Left ventricle myocardium superior (tissue), 1 donor: ENCODE measurements at places on chromosomes 4 and X.

DNA sequence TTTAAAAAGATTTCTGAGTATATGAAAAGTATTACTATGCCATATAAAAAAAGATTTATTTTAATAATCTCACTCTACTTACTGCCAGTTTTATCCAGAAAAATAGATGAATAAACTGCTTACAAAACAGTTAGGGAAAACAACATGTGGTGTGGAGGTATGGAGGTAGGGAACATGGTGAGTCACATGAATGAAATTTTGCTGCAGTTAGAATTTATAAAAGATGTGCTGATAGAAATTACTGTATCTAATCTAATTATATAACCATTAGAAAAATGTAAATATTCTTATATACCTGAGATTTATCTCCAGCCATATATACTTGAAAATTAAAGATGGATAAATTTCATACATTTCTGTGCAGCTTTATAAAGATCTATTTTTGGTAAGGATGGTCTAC, 184.0 kb upstream of the ANK2 start:
- no peak for DNase-seq

DNA sequence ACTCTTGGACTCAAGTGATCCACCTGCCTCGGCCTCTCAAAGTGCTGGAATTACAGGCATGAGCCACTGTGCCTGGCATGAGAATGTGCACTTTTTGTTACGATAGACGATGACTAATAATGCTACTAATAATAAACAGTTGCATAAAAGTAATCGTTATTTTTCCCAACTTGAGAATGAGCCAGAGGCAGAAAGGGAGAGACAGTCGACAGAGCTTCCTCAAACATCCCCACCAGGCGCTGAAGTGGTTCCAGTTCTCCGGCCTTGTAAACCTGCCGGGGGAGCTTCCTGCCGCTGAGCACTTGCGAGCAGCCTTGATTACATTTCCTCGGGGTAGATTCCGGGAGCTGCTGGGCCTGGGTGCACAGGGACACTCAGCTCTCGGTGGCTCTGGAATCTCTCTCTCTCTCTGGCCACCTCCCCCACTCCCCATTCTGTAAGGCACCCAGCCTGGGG, 8.9 kb upstream of the HTRA3 start:
- DNase-seq, result no peak

- DNase-seq, result no peak
Observed at GRCh38 chrX:115362334-115363095, 73.0 kb downstream of the LUZP4 start.

- no peak for DNase-seq
Observed at GRCh38 chr4:54146139-54146538, 46.2 kb downstream of the GSX2 start.

GRCh38 chrX:22399437-22400192, 126.9 kb downstream of the CBLL2 start:
- DNase-seq, result no peak

- no peak for DNase-seq
Observed at GRCh38 chrX:22041907-22042530, 9.9 kb downstream of the PHEX start.

- no peak for DNase-seq
Observed at GRCh38 chr4:150212927-150213326, 134.7 kb downstream of the DCLK2 start.

- DNase-seq, result no peak
Observed at GRCh38 chrX:108473979-108474378, 34.3 kb downstream of the COL4A5 start.

GRCh38 chrX:72201836-72202536, 20.4 kb downstream of the PIN4 start:
- no peak for DNase-seq

GRCh38 chr4:186137196-186137794, 32.8 kb downstream of the FAM149A start:
- DNase-seq, result no peak

- DNase-seq, result no peak
Observed at GRCh38 chrX:45011597-45011996, 138.6 kb downstream of the KDM6A start.

DNA sequence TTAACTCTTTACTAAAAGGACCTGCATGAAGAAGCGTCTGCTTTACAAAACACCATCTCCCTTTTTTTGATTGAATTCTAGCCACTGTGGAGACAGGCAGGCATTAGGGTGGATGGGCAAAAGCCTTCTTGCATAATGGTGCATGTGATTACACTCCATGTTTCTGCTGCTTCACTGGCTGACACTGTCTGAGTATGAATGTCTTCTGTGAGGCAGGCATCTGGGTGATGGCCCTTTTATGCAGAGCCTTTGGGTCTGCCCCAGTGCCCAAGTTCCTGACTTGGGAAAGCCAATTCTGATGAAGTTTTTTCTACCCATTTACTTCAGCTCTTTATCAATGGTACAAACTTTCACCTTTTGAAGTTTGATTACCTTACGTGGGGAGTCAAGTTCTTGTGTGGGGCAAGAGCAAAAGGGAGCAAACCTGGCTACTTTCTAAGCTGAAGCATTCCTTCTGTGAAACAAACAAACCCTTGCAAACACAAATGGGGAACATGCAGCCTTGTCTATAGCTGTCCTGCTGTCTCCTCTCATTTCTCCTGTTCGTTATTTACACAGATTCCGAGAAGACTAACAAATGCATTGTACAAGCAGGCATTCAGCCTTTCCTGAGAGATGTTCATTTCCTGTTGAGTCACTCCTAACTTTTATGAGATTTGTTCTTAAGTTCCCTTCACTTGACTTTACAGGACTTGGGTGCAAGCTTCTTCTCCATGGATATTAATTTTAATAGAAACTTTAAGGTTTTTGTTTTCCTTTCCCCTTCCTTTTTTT, 301.9 kb downstream of the TLL1 start:
- DNase-seq, result no peak

GRCh38 chr4:183300070-183300469, 20.0 kb downstream of the CLDN22 start:
- DNase-seq, result no peak

GRCh38 chr4:102308032-102308799, 37.1 kb downstream of the SLC39A8 start:
- no peak for DNase-seq

GRCh38 chr4:175176710-175177109, 258.6 kb downstream of the ADAM29 start:
- DNase-seq, result no peak

DNA sequence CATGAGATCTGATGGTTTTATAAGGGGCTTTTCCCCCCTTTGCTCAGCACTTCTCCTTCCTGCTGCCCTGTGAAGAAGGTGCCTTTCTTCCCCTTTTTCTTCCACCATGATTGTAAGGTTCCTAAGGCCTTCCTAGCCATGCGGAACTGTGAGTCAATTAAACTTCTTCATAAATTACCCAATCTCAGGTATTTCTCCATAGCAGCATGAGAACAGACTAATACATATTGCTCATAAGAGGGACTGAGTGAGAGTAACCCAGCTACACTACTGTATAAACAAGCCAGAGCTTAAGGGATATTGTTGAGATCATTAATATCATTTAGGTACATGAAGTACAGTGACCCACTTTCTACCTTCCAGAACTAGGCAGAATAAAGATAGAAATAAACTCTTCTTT, 102.9 kb downstream of the TEX13A start:
- no peak for DNase-seq

GRCh38 chrX:71910643-71910985, at the start of gene NHSL2:
Gene NHSL2 (plus strand): TSS chrX:71910845.
- DNase-seq, result peak; percentile 39

DNA sequence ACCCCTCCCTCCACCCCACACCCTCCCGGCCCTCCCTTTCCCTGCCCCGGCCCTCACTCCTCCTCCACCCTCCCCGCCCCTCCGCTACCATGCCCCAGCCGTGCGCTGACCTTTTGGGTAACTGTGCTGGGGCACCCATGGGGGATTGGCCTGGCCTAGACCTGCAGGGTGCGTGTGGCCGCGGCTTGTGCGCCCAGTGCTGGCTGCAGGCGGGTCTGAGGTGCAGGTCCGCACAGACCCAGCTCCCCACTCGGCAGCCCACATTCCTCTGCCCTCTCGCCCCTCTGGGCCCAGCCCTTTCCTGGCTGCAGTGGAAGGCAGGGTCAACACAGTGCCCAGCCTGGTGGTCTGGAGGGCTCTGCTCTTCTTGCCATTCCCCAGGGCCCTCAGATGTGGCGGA, 24.7 kb downstream of the FGFRL1 start:
- DNase-seq, result no peak

- DNase-seq, result no peak
Observed at GRCh38 chr4:98521486-98521885, 136.9 kb downstream of the TSPAN5 start.

- no peak for DNase-seq
Observed at GRCh38 chr4:80610845-80611677, 275.5 kb downstream of the CFAP299 start.

- no peak for DNase-seq
Observed at GRCh38 chr4:87620491-87620890, 12.2 kb downstream of the DSPP start.

GRCh38 chrX:3699821-3700381, 13.5 kb downstream of the PRKX start:
- DNase-seq, result no peak

- DNase-seq, result no peak
Observed at GRCh38 chr4:155903453-155903852, at the start of gene TDO2. Gene TDO2 (plus strand): TSS chr4:155903696. CDS start chr4:155903759, 63 bp downstream.

GRCh38 chr4:25984796-25985195, 70.8 kb downstream of the SMIM20 start:
- no peak for DNase-seq

DNA sequence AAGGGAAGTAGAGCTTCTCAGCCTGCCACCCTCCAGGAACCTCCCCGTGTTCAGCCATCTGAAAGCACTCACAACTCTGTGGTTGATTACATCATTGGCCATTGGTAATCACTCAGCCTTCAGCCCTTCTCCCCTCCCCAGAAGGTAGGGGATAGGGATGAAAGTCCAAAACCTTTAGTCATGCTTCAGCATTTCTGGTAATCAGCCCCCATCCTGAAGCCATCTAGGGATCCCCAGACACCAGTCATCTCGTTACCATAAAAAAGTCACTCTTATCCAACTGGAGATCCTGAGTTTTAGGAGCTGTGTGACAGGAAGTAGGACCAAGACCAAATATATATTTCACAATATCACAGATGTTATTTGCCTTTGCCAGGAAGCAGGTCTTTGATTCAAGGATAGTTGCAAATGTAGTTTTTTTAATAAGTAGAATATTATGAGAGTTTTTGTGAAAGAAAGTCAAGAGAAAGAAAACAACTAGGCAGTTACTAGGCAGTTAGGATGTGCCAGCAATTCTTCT, 364.6 kb upstream of the NOCT start:
- no peak for DNase-seq

DNA sequence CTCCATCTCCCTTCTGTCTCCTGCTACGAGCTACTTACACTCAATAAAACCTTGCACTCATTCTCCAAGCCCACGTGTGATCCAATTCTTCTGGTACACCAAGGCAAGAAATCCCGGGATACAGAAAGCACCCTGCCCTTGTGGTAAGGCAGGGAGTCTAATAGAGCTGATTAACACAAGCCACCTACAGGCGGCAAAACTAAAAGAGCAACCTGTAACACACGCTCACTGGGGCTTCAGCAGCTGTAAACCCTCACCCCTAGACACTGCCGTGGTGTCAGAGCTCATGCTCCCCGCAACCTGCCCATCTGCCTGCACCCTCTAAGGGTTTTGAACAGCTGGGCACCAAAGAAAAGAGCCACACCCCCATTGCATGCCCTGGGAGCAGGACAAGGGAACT, 755.4 kb upstream of the HTR2C start:
- no peak for DNase-seq

- DNase-seq, result no peak
Observed at GRCh38 chr4:89249313-89249712, 58.3 kb downstream of the GPRIN3 start.

DNA sequence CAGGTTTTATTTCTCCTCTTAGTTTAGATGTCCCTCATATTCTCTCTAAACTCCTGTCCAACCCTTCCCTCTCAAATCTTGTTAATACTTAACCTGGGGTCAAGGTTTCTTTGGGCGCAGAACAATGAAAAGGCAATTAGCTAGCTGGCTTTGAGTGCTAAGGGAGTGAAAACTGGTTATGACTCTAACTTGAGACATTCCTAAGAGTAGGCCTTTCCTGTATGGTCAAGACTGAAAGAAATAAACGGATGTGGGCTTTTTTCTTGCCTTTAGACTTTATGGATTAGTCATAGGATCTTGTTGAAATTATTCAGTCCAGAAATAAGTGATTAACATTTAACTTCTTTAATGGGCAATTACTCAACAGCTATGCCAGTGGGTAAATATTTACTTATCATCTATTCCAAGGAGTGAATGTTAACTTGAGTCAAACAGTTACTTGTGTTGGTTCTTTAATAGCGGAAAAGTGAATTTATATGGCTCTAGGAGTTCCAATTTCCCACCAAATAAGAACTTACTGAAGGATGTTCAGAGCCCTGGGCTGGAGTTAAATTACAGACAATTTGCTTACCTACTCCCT, 141.7 kb upstream of the SCML1 start:
- no peak for DNase-seq

DNA sequence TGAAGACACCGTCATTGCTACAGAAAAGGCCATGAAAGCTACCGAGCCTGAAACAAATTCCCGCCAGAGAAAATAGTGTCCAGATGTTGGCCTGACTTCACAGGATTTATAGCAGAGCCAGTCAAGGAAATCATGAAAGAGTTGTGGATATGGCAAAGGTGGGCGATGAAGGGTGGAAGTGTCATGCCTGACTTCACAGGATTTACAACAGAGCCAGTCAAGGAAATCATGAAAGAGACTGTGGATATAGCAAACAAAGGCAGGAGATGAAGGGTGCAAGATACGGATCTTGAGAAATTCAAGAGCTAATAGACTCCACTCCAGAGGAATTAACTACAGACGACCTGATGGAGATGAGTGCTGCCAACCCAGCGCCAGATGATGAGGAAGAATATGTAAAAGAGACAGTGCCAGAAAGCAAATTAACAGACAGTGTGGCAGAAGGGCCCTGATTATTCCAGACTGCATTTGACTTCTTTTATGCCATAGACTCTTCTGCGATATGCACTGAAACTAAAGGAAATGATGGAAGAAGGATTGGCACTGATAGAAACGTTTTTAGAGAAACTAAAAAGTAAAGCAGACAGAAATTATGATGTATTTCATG, 17.2 kb downstream of the TRMT44 start:
- DNase-seq, result no peak

DNA sequence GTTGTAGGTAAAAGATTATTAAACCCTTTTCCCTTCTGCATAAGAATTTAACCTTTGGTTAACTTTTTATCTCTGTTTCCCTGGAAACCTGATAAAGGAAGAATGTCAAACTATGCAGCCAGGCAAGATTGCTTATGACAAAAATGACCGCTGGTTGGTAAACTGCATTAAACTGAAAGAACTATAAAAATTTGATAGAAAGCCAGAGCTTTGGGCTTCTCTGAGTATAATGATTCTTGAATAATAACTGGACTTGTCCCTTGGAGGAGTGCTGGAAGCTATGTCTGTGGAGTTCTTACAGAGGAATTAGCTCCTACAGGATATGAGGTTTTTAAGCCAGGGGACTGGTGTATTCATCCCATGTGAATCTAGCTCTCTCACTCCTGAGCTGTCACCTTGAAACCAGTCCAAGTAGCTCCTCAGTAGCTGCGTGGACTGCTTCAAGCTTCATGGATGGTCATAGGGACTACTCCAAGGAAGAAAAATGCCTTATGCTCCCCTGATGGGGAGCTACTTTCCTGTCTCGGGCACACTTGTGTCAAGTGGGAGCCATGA, 52.0 kb downstream of the RASL11B start:
- no peak for DNase-seq
